ENCODE measurements at places on chromosomes 7 and 10. TPM values are rescaled to one million over a fixed set of nuclear protein-coding genes. Genes with fewer than 3 reads are reported as not detected.

DNA sequence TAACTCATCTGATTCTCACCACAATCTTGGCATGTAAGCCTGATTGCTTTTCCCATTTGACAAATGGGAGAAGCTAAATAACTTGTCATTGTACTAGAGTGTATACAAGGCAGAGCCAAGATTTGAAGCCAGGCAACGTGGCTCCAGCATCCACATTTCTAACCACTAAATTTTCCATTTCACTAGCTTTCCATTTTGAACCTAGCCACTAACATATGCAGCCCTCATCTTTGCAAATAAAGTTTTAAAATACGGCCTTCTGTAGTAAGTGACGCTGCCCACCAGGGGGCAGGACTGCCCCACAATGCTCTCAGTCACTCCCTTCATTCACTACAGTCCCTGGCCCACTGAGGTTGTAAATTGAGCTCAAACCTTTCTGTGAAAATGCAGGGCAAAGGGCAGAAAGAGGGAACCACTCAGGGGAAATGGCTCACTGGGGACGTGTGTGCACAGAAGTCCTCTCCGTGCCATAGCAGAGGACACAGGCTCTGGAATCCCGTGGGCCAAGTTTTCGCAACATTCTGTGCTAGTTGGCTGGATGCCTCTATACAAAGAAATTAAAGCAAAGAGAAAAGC, 315.7 kb downstream of the TNS3 start:
- DNase-seq = no peak

DNA sequence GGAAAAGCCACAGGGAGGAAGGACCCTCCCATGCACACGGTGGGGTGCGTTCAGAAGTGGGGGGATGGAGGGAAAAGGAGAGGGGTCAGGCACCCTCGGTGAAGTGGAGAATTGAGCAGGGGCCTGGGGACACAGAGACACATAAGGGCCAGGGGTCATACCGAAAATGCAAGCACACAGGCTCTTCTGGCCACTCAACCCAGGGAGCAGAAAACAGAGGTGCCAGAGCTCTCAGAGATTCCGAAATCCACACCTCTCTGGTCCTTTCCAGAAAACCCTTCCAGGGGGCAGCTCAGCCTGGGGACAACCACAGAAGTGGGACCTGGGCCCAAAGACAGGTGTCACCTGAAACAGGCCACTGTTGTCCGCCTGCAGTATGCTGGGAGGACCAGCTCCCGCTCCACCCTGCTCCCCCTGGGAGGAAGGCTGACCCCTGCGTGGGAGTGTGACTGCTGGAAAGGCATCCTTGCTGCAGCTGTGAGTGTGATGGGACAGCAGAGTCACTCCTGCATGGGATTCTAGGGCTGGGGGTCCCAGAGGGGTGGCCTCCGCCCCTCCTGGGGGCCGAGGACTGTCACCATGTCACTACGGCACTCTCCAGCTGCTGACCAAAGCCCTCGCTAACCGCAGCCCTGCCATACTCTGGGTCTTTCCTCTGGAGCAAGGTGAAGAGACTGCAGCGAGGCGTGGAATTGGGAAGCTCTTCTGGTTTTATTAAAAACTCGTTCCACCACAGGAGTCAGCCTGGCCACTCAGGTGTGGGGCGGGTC, 63.1 kb downstream of the TMEM209 start:
- no peak for DNase-seq

DNA sequence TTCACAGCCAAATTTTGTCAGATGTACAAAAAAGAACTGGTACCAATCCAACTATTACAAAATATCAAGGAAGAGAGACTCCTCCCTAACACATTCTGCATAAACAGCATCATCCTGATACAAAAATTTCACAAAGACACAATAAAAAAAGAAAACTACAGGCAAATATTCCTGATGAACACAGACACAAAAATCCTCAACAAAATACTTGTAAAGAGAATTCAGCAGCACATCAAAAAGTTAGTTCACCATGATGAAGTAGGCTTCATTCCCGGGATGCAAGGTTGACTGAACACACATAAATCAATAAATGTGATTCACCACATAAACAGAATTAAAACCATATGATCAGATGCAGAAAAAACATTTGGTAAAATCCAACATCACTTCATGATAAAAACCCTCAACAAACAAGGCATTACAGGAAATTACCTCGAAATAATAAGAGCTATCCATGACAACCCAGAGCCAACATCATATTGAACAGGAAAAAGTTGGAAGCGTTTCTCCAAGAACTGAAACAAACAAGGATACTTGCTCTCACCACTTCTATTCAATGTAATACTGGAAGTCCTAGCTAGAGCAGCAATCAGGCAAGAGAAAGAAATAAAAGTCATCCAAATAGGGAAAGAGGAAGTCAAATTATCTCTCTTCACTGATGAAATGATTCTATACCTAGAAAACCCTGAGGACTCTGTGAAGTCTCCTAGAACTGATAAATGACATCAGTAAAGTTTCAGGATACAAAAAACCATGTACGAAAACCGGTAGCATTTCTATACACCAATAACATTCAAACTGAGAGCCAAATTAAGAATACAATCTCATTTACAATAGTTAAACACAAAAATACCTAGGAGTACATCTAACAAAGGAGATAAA, 223.1 kb downstream of the REEP3 start:
- DNase-seq = no peak

DNA sequence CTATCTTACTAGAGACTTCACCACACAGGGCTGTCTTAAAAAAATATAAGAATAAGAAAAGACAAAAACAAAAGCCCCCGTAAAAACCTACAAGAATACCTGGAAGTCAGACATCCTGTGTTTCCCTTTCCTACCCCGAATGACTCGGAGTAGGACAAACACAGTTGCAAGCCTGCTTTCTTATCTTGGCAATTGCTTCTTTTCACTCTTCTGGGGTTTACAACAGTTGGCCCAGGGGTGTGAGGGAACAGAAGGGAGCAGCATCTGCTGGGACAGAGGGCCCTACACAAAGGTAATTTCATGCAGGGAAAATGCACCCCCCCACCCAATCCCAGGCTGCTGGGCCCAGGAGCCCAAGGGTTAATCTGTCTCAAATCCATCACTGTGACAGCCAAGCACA, 220.6 kb downstream of the ARHGAP12 start:
- DNase-seq = no peak

DNA sequence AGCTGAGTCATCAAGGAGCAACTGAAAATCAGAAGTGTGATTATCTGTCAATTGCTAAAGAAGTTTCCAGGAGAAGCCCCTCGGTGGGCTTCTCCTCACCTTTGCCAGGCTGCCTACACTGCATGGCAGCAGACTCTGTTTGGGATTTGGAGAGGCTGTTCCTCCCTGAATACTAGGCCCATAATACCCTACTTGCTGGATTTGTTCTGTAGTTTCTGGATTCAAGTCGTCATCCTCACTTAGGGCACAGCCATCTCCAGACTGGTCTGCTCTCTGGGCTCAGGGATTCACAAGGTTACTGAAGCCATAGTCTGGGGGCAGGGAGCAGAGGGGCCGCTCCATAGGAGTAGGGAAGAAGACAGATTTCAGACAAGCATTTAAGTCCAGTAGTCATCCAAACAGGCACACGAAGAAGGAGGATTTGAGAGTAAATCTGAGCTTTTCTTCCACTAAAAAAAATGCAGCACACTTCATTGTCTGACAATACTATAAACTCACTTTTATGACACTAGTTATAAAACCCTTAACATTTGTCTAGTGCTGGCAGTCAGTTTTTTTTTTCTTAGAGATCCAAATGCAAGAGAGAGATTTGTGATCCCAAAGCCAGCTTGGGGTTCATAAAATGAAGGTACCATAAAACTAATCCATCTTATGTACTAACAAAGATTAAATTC, 723.3 kb downstream of the GRID1 start:
- DNase-seq = no peak

DNA sequence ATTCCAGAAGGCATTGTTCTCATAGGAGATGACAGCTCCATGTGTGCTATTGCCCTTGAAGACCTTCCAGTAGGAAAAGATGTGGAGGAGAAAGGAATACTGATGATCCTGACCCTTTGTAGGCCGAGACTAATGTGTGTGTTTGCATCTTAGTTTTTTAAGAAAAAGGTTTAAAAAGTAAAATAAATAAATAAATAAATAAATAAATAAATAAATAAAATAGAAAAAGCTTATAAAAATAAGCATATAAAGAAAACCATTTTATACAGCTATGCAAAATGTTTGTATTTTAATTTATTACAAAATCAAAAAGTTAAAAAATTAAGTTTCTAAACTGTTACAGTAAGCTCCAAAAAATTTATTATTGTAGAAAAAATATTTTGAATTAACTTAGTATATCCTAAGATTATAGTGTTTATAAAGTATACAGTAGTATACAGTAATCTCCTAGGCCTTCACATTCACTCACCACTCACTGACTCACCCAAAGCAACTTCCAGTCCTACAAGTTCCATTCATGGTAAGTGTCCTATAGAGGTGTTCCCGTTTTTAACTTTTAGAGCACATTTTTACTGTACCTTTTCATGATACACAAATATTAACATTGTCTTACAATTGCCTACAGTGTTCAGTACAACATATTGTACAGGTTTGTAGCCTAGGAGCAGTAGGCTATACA, 435.2 kb upstream of the SEMA3A start:
- no peak for DNase-seq

- DNase-seq = no peak
Observed at GRCh38 chr10:117796130-117796745, 250.5 kb downstream of the RAB11FIP2 start.

DNA sequence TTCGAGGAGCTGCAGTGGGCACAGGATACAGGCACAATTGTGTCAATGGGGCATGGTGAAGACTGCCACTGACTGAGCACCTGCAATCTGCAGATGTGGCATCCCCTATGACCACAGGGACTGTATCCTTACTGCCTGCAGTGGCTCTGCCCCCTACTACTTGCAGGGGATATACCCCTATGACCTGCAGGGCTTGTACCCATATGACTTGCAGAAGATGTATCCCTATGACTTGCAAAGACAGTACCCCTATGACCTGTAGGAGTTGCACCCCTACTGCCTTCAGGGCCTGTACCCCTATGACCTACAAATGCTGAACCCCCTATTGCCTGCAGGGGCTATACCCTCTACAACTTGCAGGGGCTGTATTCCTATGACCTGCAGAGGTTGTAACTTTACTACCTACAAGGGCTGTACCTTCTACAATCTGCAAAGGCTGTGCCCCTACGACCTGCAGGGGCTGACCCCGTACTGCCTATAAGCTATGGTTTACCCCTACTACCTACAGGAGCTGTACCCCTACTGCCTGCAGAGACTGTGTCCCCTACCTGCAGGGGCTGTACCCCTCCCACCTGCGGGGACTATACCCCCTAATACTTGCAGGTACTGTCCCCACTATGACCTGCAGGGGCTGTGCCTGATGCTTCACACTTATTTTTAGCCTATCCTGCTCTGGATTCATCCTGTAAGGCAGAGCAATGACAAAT, 65.9 kb upstream of the ADAM12 start:
- no peak for DNase-seq

DNA sequence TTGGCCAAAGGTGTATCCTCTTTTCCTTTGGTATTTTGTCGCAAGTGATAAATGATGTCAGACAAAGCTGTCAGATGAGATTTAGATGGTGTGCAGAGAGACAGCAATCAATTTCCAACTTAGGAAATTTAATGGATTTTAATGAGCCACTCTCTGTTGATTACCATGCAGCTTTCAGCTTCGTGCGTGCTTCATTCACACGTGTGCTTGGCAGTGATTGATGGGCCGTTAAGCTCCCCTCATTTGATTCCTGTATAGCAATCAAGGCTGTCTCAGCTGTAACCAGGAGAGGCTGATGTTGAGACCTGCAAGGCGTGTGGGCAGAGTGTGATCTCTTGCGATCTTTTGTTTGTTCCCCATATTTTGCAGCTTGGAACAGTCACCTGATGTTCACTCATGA, 439.6 kb downstream of the CALN1 start:
- DNase-seq = no peak

DNA sequence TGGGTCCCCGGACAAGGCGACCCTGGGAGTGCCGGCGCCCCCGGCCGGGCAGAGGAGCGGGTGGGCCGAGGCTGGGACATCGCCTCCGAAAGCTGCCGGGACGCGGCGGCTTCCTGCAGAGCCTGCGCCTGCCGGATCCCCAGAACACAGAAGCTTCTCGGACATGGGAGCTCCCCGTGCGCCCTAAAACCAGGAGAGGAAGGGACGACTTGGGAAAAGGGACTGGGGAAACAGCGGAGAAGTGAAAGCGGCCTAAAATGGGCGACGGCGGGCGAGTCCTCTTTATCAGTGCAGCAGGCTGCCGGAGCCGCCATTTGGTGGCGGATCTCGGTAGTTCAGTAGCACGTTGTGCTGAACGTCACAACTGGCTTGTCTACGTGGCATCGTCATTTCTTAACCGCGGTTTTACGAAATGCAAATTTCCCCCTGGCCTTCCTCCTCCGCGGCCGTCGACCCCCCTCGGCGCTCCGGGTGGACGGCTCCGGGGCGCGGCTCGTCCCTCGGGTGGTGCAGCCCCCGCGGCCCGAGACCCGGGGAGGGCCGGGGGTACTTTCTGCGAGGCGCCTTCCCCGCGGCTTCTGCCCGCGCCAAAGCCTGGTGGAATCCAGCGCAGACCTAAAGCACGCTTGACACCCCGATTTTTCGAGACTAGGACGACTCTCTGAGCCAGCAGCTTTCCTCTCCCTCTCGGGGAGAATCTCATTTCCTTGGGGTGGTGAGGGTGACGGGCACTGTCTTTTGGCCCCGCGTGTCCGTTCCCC, 9.9 kb upstream of the SPAG6 start:
- no peak for DNase-seq

GRCh38 chr7:1432411-1433082, 26.7 kb downstream of the MICALL2 start:
- no peak for DNase-seq

DNA sequence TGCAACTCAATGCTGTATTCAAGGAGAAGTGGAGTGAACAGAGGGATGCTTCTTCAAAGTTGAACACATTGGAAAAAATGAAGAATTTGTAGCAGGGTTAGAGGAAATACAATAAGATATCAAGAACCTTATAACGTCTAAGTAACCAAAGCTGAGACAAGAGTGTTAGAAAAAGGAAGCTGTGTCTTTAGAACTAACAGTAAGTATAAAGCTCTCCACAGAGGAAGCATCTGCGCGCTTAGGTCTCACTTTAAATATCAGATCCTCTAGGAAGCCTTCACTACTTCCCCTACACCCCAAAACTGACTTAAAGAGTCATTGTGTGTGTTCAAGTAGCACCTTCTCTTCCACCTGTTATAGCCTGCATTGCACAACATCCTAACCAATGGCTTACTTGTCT, 43.0 kb downstream of the CH25H start:
- no peak for DNase-seq

DNA sequence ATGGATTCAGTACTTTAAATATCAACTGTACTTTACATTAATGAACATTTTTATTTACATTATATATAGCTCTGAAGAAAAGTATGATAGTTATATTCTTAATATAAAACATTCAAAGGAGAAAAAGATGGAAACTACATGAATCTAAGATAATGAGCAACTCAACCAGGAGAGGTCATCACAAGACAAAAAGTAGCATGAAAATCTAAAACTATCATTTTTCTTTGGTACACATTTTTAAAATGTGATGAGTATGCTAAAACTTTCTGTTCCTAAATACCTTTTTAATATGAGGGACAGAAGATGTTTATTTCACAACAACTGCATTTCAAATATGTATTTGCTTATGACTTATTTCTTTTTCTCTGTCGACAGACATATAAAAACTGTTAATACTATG, 2.4 kb downstream of the CNTNAP2 start:
- DNase-seq = no peak

- DNase-seq = no peak
Observed at GRCh38 chr7:139358541-139359365, 941 bp upstream of the LUC7L2 start.

Gene PAPSS2
- 2.3 TPM for total RNA-seq

Gene GDF2
- total RNA-seq = not detected

Gene AFAP1L2
- 53.8 TPM for total RNA-seq

Gene BPGM
- total RNA-seq = 28.0 TPM

Data from foreskin keratinocyte (primary cell).